C1 segment of cervical spinal cord (tissue), 14 donors: ENCODE measurements at places on chromosomes 1 and 21.

DNA sequence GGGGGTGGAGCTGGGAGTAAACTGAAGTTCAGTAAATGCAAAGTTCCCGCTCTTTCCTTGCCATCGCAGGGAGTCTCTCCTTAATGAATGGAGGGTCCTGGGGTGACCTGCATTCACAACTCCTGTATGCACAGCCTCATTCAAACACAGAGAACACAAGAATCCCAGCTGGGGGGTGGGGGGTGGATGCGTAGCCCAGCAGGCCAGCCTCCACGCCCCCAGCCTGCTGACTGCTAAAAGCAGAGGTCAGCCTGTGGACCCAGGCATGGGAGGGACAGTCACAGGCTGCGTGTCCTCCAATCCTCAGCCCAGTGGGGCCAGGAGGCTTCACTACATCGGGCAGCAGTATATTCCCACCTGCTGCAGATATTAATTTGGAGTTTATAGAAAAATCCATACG is 263.1 kb downstream of the GRIK3 start:
- DNase-seq, result no peak

GRCh38 chr1:65355031-65355712 is 45.8 kb downstream of the DNAJC6 start:
- no peak for DNase-seq

DNA sequence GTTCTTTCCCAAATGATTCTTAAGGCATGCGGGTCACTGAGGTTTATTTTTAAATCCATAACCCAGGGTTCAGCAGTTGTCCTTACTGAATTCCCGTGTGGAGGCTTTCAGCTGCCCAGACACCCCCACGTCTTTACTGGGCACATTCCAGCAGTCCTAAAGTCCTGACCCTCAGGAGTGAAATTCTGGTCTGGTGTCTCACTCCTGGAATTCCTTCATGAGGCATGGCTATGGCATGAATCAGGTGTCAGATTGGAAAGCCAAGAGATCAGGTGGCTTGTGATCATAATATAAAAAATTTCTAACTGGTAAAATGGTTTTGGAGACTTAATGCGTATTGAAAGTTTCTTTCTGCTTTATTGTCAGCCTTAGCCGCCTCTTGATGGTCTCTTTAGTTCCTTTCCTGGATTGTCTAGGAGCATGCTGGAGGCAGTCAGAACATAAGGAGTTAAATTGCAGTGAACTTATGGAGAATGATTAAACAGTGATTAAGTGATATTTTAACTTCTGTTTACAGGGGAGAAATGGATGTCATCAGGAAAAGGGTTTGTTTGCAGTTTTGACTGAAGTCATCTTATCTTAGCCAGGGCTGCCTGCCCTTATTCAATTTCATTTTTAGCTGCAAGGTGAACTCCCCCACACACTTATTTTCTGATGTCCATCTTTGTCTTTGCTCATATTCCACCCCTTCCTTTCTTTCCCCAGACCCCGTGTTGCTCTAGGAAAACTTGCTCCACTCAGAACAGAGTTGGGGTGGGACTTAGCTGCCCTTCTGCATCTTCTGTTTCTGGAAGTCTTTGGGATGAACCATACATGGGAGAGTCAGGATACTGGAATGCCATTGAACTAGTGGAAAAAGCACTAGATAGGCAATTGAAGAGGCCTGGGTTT is 25.7 kb upstream of the MACF1 start:
- no peak for DNase-seq

DNA sequence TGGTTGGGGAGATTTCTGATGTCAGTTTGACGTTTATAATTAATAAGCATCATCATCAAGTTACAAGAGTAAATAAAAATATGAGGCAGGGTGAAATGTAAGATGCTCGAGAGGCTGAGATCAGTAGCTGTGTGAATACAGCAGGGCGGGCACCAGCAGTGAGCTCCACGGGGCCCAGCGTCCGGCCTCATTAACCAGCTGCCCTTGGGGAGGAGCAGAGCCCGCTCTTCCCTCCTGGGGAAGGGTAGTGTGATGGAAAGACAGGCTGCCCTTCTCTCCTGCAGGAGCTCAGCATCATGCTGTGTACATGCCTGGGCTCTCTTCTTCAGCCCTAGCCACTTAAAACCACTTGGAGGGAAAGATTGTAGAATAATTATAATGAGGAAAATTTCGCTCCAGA is 23.4 kb downstream of the PDE9A start:
- DNase-seq, result no peak

DNA sequence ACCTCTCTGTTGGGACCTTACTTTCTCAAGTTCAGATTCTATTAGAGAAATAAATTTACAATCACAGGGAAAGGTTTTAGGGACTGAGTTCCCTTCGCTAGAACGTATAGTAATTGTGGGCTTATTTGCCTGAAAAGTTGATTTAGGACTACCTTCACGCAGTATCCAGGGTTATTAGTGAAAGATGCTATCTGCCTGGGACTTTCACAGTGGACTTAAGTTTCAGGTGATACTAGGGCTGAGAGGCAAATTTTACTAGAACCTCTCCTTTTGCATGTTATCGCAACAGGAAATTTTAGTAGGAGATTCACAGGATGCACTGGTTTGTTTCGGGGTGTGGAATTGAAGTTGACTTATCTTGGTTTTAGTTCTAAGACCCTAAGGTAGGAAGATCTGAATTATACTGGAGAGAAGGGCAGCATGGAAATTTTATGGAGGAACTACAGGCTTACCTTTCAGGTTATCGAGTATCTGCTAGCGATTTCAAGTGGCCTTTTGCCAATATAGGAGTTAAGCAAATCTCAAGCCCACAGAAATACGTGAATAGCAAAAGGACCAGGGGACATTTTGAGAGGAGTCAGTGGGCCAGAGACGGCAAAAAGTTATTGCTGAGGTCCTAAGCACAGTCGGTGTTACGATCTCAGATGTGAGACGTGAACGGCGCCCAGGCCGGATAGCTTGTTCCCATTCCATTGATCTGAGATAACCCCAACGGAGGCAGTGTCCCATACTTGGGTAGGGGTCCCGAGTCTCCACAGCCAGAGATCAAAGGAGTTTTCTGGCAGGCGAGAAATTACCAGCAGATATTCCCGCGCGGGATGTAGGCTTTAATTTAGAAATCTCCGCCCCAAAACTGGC is 723 bp upstream of the GNAI3 start:
- DNase-seq, result no peak

- no peak for DNase-seq
Observed at GRCh38 chr1:175318633-175319032, 126.1 kb upstream of the KIAA0040 start.

GRCh38 chr1:226816576-226816975 is 53.8 kb upstream of the PSEN2 start:
- no peak for DNase-seq

- no peak for DNase-seq
Observed at GRCh38 chr21:16310176-16310575, 580.4 kb downstream of the USP25 start.

DNA sequence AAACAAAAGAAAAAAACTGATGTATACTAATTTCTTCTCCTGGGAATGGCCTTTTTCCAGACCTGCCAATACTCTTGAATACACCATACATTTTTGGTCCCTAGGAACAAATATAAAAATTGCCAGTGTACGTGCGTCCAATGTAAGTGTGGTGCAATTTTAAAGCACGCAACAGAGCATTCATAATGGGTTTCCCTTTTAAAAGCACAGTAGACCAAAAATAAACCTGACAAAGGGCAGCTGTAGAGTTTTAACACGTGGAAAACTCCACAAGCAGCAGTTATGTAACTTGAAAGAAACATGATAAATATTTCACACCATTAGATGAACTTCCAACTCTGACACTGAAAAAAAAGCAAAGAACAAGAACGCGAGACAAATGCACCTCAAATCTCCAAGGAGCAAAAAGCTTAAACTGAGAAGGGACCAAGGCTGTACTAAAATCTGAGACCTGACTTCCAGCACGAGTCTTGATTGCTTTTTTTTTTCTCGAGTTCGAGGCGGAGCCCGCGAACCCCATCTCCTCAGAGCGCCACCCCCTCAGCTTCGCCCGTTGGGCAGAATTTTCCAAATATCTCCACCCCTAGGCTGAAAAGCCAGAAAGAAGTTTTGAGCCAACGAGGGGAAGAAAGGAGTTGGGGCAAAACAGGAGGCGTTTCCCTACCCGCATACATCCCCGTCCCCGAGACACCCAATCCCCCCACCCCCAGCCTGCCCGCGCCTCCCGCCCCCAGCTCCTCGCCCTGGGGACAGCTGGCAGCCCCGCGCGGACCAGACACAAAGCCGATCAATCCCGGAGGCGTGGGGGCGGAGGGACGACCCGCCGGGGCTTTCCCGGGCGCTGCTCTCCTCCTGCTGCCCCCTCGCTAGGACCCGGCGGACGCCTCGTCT is at the start of gene JAM2:
TSS of gene JAM2 (plus strand) at position 599 of the 891 bp plus-strand sequence. CDS start 564 bp downstream, outside the sequence.
- DNase-seq, result peak; percentile 42

DNA sequence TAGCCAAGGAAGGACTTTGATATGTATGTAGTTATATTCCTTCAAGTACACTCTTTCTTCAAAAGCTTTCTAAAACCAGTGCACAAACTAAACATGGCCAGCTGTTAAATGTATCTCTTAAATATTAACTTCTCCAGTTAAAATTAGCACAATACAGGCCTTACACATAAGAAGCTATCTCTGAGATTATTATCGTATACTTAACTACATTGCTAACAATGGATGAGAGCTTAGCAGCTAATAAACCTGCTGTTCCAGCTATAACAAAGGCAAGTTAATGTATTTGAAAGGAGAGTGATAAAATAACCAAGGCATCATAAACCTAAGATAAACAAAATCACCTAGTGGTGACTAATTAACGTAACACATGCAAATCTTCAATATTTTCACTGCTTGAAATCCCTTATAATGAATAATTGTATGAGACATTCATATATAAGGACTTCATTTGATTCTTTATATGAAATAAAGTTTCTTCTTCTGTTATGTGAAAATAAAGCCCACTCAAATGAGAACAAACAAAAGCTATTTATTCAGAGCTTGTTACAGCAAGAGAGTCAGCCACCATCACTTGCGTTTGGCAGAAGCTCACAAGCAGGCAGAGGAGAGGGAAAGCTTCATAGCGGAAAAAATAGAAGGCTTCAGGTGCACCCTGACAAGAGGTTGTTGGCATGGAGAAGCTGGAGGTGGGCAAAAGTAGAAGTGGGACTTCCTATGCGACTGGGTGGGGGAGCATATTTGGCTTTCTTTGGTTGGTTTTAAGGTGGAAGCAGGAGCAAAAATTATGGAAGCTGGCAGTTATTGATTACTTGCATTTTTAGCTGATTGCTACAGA is 274.1 kb upstream of the CHRM3 start:
- DNase-seq, result no peak

GRCh38 chr1:220791956-220792355 is 5.2 kb downstream of the MTARC1 start:
- DNase-seq, result no peak

DNA sequence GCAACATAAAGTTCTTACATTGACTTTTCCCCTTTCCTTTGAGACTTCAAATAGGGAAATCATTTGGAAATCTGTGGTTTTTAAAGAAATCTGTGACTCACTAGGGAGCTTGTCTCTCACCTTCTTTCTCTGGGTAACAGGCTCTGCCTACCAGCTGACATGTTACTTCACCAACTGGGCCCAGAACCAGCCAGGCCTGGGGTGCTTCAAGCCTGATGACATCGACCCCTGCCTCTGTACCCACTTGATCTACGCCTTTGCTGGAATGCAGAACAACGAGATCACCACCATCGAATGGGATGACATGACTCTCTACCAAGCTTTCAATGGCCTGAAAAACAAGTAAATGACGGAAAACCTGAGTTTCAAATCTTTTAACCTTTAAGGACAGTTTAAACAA is 9.2 kb upstream of the CHIA start:
- DNase-seq, result no peak

DNA sequence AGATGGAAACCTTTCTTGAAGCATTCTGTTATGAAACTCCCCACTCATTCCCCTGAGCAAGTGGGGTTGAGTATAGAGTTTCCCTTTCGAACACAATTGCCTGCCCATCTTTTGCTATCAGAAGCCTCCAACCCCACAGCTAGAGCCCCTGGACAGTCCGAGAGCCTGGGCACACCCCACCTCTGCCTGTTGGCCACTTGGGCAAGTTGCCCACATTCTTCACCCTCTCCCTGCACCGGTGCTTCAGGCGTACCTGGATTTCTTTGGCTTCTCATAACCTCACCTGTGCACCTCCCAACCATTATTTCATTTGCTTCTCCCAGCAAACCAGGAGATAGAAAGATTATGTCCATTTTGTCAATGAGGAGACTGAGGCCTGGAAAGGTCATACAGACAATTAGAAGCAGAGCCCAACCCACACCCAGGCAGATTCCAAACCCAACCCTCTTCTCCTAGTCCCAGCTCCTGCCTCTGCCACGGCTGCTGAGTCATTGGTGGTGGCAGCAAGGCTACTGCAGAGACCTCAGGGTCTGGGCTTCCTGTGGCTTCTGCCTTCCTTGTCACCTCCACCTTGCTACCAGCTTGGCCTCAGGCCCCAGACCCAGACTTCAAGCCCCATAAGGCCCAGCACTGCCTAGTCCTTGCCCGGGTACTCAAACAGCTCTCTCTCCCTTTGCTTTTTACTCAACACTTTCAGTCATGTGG is 118.7 kb upstream of the ZBTB40 start:
- DNase-seq, result no peak

GRCh38 chr1:94672001-94672400 is 130.4 kb upstream of the F3 start:
- DNase-seq, result no peak

GRCh38 chr1:239185245-239185619 is 201.1 kb upstream of the CHRM3 start:
- DNase-seq, result no peak

GRCh38 chr1:241637604-241638003 is 2.6 kb downstream of the CHML start:
- no peak for DNase-seq

DNA sequence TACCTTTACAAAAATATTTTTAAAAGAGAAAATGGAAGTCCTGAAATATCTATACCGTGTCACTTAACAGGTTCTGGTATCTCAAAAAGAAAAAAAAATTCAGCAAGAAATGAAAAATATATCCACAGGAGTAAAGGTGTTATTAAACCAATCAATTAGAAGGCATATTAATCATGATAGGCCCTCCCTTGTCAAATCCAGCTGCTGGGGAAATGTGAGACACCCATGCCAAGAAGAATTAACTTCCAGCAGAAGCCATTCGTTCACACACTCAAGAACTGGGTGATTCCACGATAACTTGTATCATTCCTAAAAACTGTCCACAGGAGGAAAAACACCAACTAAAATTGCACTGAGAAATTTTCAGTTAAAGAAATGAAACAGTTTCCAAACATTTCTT is 57.6 kb downstream of the APP start:
- no peak for DNase-seq
